ENCODE measurements at places on chromosomes 6 and 20.

DNA sequence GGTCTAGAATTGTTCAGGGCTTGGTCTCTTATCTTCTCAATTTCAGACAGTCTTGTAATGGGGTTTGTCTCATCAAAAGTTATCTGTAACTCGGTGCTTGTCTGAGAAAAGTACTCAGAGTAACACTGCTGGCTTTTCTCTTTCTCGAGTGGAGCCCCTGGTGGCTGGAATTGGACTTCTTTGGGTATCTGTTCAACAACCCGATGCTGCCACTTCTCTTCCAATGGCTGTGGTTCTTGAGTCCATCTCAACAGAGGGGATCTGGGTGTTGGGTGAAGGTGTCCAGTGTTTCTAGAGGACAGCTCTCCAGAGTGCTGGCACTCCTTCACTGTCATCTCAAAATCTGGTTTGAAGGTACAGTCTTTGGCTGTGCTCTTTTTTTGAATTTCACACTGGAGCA, 24.6 kb downstream of the DST start:
- DNase-seq = no peak

DNA sequence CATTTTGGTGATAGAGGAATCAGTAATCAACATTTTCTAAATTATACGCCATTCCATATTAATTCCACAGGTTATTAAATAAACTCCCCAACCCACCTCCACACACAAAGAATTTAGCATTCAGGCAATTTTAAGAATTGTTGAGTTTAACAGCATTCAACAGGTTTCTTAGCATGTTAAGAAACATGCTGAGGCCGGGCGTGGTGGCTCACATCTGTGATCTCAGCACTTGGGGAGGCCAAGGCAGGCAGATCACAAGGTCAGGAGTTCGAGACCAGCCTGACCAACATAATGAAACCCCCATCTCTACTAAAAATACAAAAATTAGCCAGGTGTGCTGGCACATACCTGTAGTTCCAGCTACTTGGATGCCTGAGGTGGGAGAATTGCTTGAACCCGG, 64.0 kb upstream of the PHACTR2 start:
- no peak for DNase-seq

DNA sequence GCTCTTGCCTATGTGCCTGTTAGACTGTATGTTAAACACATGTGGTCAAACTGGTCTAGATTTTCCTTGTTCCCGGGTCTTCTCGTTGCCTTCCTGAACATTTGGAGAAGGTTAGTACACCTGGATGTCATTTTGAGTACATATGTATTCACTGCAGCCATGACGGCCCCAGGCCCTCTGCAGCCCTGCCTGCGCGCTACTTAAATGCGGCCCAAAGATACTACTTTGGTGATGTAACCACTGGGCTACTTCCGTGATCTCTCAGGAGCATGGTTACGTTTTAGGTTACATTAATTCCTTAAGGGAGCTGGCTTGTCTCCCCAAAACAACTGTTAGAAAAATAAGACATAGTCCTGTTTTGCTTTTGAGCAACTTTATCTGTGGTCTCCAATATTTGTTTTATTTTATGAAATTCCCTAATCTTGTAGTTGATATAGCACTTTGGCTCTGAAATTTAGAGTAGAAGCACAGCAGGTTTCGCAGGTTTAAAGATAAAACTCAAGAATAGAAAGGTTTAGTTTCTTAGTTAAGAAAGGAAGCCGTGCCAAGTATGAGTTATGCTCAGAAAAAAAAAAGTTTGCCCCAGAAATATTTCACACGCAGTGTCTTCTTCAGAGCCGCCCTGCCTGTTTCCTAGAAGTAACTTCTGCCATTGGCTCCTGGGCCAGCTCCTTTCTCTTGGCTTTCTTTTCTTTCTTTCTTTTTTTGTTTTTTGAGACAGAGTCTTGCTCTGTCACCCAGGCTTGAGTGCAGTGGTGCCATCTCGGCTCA, 38.1 kb downstream of the TIAM2 start:
- no peak for DNase-seq

DNA sequence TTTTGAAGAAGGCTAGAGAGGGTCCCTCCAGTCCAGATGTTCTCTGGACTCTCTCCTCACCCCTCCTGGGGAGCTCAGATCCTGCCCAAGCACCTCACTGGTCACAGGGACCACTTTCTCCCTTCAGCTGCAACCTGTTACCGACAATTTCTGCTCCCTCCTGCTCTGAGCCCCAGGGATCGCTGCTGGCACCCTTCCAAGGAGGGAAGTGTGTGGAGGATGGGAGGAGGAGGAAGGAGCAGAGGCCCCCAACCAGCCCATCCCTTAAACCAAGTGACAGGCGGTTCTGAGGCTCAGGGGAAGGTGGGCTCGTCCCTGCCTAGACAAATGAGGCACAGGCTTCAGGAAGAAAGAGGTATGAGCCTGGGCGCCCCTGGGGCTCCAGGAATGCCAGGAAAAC, 13.9 kb downstream of the PMEPA1 start:
- DNase-seq = no peak

Data from activated naive CD4-positive, alpha-beta T cell treated with anti-CD3 and anti-CD28 coated beads for 36 hours (primary cell).